ENCODE measurements at places on chromosomes 12 and 14.

GRCh38 chr14:31944256-31945073 lies 132.6 kb upstream of the ARHGAP5 start:
- H3K27me3 ChIP-seq: no peaks in the 10 kb centered on the region
- no peak overlapping the region for H3K27ac ChIP-seq
- no peak for DNase-seq
- H3K4me3 ChIP-seq: no peak overlapping the region

DNA sequence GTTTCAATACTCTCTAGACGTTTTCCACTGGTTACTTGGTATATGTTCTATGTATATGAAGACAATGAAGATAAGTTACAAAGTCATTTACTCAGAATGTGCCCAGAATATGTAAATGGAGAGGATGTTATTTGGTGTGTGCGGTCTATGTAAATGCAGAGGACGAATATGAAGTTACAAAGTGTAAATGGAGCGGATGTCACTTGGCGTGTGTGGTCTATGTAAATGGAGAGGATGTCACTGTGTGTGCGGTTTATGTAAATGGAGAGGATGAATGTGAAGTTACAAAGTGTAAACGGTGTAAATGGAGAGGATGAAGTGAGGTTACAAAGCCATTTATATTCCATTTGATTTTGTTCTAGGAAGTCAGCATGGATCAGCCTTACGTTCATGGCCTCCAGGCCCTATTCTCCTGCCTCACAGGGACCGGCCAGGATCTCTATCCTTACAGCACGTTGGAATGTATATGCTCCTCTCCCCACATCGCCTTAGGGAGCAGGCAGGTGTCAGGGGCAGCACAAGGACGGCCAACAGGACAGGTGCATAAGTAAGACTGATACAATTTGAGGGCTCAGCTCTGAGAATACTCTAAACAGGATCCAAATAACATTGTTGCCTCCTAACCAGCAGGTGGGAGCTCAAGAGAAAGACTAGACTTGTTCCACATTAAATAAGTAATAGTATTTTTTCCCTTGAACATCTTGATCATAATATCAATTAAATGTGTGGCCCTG lies 42.4 kb downstream of the GLRX5 start:
- H3K27ac ChIP-seq: no peak overlapping the region
- H3K4me1 ChIP-seq: peaks cover 25% of the 10 kb centered on the region
- peak; percentile 80 for DNase-seq
- no peaks in the 10 kb centered on the region for H3K36me3 ChIP-seq

GRCh38 chr12:24356240-24356804 lies 406.9 kb upstream of the SOX5 start:
- DNase-seq: no peak
- no peaks in the 10 kb centered on the region for H3K27me3 ChIP-seq
- H3K27ac ChIP-seq: no peak overlapping the region
- H3K4me1 ChIP-seq: peaks cover 8% of the 10 kb centered on the region

- H3K36me3 ChIP-seq: no peaks in the 10 kb centered on the region
- DNase-seq: no peak
- H3K27me3 ChIP-seq: no peaks in the 10 kb centered on the region
- H3K4me1 ChIP-seq: no peaks in the 10 kb centered on the region
Measured at GRCh38 chr12:62763861-62764645, 170.9 kb downstream of the PPM1H start.

- no peaks in the 10 kb centered on the region for H3K27me3 ChIP-seq
- no peaks in the 10 kb centered on the region for H3K4me1 ChIP-seq
- no peaks in the 10 kb centered on the region for H3K36me3 ChIP-seq
- no peak for DNase-seq
Measured at GRCh38 chr14:61625165-61625564, 70.1 kb upstream of the HIF1A start.
